ENCODE measurements at places on chromosomes 3 and 15.
A peak's percentile ranks its signal among the peaks of the same experiment; 100 is the strongest.

GRCh38 chr3:157078131-157078810, 81.7 kb downstream of the CCNL1 start:
- DNase-seq: no peak

DNA sequence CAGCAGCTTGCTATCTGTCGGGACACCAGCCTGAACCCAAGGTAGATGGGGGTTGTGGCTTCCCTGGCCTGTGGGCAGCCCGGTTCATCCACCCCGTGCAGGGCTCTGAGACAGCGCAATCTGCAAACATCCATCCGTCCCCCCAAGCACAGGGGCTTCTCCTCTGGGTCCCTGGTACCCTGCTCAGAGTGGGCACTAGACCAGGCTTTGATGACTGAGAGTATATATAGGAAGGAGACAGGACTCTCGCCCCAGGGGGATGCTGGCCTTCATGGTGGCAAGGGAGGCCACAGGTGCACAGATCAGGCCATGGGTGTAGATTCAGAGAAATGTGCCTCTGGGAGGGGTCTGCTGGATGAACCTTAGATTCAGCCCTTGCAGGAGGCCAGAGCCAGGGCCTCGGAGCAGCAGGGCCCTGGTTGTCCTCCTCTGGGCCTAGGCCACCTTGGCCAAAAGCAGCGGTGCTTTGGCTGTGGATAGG, 40.3 kb downstream of the CFAP100 start:
- DNase-seq: no peak

GRCh38 chr3:171770689-171771620, 39.3 kb downstream of the PLD1 start:
- peak; percentile 75 for DNase-seq

DNA sequence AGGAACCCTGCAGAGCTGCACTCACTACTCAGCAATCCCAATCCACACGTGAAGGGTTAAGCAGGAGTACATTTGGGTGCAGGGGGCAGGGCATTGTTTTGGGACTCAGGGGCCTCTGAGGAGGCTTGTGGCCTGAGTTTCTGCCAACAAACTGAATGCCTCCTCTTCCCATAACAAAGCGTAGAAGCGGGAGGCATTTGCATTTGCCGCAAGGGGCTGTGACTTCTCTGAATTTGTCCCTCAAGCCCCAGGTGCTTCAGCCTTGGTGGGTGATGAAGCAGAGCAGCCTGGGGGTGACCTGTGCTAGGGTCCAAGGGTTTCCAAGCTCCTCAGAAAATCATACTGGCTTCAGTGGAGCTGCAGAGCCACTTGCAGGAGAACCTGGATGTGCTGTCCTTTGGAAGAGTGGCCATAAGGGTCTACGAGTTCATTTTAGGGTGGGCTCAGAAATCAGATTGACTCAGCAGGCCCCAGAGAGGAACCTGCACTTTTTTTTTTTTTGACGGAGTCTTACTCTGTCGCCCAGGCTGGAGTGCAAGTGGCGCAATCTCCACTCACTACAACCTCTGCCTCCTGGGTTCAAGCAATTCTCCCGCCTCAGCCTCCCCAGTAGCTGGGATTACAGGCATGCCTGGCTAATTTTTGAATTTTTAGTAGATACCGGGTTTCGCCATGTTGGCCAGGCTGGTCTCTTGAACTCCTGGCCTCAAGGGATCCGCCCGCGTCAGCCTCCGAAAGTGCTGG, 1.4 kb upstream of the RPSA start:
- DNase-seq: no peak

DNA sequence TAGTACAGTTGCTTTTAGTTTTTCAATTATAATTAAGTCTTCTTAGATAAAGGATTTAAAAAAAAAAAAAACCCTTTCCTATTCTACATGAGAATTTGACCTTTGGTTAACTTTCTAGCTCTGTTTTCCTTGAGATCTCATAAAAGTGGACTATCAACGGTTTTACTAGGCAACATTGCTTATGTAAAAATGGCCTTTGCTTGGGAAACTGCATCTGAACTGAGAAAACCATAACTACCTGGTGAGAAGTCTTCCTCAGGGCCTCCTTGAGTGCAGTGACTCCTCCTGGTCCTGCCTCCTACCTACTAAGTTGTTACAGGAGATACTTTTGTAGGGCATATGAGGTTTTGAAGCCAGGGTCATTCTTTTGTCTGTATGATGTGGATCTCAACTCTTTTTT, 42.1 kb upstream of the ACVR2B start:
- no peak for DNase-seq

DNA sequence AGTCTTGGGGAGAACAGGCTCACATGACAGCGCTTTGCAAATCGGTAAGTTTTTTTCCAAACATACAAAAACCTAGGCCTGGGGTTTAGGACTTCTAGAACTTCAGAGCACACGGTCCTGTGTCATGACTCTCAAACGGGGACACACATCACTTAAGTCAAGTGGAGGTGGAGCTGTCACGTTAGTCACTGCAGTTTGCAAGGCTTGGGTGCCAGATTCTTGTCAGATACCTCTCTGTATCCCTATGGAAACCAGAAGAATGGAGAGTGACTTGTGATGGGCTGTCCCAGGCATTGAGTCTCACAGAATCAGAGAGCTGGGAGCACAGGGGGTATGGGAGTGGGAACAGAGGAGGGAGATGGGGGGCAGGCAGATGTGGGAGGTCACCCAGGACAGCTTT, 64.8 kb downstream of the DUT start:
- DNase-seq: no peak

- no peak for DNase-seq
Measured at GRCh38 chr3:194431554-194431953, 32.5 kb upstream of the GP5 start.

DNA sequence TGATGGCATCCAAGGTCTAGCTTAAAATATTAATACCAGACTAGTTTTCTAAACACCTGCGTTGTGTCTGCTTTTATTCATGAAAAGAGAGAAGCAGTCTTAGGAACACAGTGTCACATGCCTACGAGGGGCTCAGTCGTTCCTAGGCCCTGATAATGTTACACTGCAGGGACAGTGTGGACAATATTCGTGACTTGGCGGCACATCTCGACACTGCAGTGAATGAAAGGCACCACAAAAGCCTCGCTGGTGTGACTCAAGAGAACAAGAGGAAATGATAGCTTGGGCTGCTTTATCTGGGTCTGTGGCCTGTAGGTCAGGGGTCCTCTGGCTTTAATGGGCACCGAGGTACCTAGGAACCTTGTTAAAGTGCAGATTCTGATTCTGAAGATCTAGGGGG, 226.7 kb downstream of the PDZRN3 start:
- no peak for DNase-seq

DNA sequence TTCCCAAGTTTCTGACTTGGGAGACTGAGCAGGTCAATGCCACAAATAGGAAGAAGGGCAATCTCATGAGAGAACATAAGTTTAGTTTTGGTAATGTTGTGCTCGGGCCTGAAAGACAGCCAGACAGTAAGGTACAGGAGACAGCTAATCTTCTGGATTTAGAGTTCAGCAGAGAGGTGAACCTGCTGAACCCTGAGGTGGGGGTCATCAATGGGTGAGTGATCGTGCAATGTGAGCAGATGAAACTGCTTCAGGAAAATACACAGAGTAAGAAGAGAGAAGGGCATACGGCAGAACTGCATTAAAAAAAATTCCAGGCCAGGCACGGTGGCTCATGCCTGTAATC, 23.3 kb downstream of the RUBCN start:
- DNase-seq: peak; percentile 57

DNA sequence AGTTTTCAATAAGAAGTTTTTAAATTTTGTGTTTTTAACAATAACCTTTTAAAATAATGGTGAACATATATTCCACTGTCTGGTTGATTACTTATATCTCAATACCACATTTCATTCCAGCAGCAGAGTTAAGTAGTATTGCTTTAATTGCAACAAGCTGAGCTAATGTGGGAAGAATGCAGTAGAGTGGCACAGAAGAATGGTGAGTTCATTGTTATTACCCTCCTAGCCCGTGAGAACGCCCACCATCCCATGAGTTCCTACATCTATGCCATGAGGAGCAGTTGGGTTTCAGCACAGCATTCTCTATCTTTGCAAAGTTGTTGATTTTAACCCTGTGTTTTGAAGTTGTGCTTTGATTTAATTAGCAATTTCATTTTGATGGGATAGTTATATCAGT, 17.8 kb upstream of the NR2E3 start:
- no peak for DNase-seq

DNA sequence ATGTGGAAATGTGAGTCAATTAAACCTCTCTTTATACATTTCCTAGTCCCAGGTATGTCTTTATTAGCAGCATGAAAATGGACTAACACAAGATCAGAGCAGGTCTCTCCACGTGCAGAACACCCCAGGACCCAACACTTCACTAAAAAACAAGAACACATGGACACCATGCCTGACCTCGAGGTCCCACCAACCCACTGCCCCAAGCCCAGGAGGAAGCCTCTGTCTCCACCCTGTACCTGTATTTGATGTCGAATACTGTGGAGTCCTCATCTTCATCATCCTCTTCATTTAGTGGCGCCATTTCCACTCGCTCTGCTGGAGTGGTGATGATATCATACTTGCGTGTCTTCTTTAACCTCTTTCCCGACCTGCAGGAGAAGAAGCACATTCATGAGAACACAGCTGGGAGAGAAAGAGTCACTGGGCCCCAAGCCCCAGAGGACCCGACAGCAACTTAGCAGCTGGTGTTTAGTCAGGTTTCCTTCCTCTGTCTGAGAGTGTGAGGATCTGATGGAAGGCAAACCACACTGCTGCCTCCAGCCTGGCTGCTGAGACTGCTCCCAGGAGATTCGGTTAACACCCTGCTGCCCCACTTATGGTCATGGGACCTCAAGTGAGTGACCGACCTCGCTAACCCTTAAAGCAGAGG, 25.5 kb downstream of the FAM174B start:
- no peak for DNase-seq

DNA sequence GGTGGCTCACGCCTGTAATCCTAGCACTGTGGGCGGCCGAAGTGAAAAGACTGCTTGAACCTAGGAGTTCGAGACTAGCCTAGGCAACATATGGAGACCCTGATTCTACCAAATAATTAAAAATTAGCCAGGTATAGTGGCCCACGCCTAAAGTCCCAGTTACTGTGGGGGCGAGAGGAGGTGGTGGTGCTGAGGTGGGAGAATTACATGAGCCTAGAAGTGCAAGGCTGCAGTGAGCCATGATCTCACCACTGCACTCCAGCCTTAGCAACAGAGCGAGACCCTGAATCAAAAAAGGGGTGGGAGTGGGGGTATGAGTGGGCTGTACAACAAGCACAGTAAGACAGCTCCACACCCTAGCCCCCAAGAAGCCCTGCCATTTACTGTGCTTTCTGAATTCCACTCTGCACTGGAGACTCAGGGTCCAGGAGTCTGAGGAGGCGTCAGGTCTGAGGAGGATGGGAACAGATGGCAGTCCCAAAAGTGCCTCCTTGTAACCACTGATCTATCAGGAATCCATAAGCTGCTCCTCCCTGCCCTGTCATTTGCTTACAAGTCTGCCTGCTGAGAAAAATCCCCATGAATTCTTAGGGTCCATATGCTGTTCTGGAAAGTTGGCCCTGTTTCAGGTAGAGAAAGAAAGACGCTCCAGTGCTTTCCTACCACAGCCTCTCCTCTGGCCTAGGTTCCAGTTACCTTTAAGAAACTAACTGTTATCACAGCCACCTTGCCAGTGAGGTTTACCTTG, 171.1 kb downstream of the MAGI1 start:
- no peak for DNase-seq

DNA sequence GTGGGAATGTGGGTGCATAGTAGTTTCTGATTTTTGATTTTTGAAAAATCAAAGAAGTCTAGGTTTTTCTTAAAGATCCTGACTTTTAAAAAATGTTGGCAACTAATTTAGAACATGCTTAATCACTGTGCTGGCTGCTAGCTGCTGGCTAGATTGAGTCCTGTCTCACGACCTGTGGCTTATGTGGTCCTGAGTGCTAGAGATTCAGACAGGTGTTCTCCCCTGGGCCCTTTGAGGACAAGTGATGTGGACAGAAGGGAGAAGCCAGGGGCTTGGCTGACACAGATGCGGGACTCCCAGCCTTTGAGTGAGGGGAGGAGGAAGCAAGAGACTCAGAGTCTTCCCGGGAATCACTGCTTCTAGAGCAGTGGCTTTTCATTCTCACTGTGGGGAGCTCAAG, 47.5 kb downstream of the CORO2B start:
- DNase-seq: no peak

DNA sequence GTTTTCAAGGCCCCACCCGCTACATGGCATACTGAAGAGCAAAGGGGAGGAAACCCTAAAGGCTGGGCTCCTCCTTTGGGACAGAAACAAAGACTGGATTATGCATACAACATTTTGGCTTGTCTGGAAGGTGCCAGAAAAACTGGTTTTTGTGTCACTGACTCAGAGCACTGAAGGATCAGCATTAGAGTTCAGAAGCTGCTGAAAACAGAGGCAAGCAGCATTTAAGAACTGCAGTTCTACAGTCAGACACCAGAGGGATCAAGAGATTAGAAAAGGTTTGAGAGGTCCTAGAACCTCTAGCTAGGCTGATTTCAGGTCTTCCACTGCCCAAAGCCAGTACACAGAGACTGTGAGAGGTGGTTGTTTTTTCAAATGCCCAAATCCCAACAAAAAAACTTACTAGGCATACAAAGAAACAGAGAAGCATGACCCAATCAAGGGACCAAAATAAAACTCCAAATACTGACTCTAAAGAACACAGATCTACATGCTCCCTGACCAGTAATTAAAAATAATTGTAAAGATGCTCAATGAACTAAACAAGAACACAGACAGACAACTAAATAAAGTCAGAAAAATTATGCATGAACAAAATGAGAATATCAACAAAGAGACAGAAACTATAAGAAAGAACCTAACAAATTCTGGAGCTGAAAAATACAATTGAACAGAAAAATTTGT, 91.2 kb downstream of the SENP2 start:
- peak; percentile 71 for DNase-seq

DNA sequence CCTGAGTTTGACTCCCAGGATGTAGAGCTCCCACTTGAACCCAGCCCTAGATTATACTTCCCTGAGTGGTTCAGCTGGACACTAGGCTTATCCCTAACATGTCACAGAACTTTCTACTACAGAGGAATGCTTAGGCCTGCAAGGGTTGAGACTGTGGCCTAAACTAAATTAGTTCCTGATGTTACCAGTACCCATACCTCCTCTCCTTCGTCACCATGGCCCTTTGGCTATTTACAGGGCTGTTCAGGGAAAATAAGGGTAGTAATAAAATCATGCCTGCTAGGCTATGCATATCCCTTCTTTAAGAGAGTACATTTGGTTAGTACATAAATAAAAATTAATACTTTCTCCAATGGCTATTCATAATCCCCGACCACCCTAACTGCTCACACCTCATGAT, 356.4 kb upstream of the RASGRP1 start:
- no peak for DNase-seq

DNA sequence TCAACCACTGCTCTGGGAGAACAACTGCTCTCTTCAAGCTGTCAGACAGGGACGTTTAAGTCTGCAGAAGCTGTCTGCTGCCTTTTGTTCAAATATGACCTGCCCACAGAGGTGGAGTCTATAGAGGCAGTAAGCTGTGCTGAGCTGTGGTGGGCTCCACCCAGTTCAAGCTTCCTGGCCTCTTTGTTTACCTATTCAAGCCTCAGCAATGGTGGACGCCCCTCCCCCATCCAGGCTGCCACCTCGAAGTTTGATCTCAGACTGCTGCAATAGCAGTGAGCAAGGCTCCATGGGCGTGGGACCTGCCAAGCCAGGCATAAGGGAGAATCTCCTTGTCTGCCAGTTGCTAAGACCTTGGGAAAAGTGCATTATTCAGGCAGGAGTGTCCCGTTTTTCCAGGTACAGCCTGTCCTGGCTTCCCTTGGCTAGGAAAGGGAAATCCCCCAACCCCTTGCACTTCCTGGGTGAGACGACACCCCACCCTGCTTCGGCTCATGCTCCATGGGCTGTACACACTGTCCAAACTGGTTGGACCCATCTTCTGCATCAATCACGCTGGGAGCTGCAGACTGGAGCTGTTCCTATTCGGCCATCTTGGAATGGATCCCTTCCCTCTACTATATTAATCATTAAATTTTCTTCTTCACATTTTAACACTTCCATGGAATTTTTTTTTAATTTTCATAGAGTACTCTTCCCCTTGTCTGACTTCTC, 167.0 kb upstream of the UBE2E2 start:
- peak; percentile 10 for DNase-seq

Measured in GM12865 (cell line).